ENCODE measurements at places on chromosomes 3 and 15.

DNA sequence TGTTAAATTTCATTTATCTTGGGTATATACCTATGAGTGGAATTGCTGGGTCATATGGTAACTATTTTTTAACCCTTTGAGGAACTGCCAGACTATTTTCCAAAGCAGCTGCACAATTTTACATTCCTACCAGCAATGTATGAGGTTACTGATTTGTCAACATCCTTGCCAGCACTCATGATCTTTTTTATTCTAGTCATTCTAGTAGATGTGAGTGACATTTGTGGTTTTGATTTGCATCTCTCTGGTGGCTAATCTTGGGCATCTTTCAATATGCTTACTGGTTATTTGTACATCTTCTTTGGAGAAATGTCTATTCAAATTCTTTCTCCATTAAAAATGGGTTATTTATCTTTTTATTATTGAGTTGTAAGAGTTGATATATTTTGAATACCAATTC lies 21.3 kb upstream of the LRRC58 start:
- no peak for DNase-seq

GRCh38 chr3:181629029-181629428 lies 82.7 kb upstream of the SOX2 start:
- DNase-seq, result no peak

- no peak for DNase-seq
Measured at GRCh38 chr15:63056829-63057228, 14.3 kb downstream of the TPM1 start.

GRCh38 chr3:43038010-43038409 lies 58.9 kb downstream of the GASK1A start:
- no peak for DNase-seq

GRCh38 chr15:41043276-41043951 lies 72.7 kb downstream of the INO80 start:
- DNase-seq, result no peak
